CD4-positive, alpha-beta T cell treated with Interleukin-2 at 100 ng/mL for 4 hours (primary cell): ENCODE measurements at places on chromosomes 12 and 14.

DNA sequence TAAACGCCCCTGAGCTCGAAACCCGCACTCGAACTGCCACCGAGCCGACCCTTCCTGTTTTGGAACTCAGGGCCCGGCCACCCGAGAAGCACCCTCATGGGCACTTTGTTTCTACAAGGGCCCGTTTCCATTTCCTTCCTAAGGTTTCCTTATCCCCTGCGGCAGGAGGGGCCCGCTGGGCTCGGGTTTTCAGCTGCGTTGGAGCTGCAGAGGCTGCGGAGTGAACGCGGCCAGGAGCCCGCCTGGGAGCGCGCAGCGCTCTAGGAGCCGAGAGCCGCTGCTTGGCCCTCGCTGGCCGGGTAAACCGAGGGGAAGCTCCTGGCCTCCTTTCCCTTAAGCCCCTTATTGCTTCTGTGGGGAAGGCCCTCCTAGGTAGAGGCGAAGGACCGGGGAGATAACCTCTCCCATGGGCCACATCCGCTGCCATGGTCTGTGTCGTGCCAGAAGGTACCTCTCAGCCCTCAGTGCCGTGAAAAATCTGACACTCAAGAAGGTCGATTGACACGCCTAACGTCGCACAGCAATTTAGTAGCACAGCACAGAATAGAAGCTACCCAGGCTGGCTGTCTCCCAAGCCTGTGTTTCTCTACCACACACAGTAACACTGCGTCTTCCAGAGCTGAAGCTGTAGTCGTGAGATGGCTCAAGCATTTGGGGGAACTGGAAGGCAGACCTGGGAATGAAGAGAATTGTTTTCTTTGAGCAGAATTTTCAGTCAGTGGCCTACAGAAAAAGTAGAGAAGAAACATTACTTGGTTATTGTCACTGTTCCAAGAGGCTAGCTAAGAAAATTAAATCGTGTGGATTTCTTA, 12.9 kb upstream of the CALM1 start:
- DNase-seq = peak; percentile 68

DNA sequence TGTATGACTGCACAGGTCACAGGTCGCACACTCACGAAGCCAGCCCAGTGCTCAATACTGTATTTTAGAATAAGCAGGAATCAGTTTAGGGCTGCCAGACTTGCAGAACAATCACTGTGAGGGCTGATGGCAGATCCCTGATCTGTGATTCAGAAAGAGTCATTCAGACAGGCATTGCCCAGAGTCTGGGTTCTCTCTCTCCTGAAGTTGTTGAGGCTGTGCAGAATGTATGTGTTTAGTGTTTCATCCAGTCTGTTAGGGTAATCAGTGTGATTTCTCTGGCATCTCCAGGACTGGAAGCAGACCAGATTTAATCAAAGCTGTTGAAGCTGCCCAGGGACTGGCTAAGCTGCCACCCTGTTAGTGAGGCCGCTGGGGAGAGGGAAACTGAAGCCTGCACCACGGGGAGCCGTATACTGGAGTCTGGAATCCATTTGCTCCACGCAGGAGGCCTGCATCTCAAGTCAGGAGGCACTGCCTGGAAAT, 69.3 kb downstream of the ETV6 start:
- no peak for DNase-seq

DNA sequence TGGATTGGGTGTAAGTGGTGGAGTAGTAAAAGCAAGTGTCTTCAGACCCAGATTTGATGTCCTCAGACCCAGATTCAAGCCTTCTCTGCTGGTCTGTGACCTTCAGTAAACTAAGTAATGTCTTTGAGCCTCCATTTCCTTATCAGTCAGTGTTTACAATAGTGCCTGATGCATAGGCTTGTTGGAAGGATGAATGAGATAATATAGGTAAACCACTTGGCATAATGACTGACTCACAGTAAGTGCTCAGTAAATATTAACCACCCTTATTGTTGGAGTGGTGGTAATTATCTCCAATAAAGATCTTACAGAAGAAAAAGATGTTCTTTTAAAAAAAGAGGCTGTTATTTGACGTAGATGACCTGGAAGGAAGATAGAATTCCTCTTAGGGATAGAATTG, 86.2 kb downstream of the IGF1 start:
- no peak for DNase-seq

DNA sequence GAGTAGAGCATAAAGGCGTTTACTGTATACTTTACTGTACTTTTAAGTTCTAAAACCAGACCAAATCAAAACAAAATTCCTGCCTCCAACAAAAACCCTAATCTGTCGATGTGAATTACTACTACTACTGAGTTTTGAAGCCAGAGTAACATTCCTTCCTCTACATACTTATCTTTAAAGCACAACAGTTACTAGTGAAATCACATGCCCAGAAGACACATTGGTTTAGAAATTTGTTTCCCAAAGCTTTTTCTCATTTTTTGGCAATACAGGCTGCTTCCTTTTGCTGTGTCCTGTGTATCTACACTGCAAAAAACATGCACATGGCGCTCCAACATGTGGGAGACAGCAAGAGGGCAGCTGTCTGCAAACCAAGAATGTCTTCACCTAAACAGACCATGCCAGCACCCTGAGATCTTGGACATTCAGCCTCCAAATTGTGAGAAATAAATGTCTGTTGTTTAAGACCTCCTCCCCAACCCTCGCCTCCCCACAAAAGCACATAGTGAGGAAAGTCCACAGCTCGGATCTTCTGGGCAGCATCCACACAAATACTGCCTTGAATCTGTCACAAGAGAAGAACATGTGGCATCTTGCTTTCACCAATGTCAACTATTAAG, 21.1 kb downstream of the SETD3 start:
- DNase-seq = no peak

DNA sequence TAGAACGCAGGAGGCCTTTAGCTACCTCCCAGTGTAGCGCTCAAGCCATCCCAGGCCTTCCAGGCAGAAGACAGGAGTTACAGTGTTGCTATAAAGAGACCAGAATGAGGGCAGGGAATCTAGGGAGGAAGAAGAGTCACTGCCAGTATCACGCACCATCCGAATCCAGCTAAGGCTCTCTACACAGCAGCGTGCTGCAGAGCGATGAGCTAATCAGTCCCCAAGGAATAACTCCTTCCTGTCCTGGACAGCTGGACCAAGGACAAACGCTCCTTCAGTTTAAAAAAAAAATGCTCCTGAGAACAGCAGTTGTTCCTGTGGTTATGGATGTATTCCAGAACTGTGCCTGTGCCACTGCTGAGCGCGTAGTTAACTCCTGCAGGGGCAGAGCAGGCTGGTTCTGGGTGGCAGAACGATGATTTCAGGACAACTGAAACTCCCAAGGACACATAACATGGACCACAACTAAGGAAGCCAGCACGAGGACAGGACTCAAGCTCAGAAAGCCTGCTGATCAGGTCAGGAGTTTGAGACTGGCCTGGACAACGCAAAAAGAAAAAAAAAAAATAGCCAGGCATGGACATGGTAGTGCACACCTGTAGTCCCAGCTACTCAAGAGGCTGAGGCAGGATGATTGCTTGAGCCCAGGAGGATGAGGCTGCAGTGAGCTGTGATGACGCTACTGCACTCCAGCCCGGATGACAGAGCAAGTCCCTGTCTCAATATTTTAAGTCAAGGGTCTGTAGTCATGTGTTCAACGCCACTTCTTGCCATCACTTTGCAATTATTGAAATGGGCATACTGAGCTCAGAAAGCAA, 2.6 kb downstream of the IFFO1 start:
- no peak for DNase-seq

DNA sequence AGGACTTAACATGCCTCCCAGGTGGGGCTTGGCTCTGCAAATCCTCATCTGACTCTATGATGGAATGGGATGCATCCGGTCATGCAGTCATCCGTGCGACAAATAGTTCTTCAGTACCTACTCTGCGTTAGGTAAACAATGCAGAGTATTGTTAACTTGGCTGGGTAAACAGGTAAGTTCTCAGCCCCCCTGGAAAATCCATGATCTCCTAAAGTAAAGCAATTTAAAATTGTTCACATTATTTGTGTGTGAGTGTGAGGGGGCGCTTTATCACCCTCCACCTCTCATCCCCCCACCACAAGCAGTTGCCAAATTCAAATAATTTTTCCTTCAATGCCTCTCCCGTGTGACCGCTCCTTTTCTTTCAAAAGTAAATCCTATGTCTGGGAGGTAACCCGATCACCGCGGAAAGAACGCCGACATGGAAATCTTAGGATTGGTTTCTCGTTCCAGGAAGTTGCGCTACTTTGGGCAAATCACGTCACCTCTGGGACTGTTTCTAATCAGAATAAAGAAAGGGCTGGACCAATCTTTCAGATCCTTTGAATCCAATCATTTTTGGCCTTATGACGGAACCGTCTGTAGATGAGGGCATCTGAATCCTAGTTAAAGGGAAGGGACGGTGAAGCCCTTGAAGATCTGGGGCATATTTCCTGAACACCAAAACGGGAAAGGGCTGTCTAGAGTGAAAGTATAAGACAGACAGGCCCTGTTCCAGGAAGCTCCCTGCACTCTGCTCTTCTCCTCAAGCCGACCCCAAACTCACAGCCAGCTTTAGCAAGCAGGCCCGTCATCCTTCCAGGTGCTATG, 44.0 kb upstream of the SINHCAF start:
- no peak for DNase-seq
